NCI-H446 treated with DMSO at 0.1 percent for 48 hours (cell line): ENCODE measurements at places on chromosomes 7 and 10.

DNA sequence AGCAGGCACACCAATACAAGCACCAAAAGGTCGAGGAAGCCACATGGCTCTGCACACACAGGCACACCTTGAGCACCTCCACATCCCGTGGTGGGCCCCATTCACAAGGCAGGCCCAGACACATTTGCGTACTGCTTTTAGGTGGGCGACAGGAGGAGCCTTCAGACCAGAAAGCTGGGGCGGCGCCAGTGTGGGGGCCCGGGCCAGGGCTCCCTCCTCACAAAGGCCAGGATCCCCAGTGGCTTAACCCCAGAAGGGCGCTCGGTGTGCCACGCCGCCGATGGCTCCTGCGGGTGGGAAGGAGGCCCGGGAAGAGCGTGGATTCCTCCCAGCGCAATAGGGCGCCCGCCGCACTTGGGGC lies 2.8 kb upstream of the SMARCD3 start:
- no peak for DNase-seq

DNA sequence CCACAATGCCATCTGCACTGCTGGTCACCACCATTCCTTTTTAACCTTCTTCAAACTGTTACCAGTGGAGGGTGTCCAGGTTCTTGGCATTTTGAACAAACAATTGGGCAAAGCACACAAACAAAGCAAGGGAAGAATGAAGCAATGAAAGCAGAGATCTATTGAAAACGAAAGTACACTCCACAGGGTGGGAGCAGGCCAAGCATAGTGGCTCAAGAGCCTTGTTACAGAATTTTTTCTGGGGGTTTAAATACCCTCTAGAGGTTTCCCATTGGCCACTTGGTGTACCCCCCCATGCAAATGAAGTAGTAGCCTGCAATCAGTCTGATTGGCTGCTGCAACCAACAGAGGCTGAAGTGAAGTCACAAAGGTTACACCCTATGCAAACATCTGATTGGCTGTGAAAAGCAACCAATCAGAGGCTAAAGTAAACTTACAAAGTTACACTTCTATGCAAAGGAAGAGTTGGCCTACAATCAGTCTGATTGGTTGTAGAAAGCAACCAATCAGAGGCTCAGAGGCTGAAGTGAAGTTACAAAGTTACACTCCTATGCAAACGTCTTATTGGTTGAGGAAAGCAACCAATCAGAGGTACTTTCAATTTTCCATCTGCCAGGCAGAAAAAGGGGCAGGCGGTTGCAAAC lies 103.2 kb upstream of the WAC start:
- DNase-seq: no peak

- DNase-seq: no peak
Observed at GRCh38 chr7:96855139-96855538, 145.5 kb upstream of the SEM1 start.

GRCh38 chr10:127920306-127921074 lies 13.6 kb downstream of the PTPRE start:
- DNase-seq: no peak

DNA sequence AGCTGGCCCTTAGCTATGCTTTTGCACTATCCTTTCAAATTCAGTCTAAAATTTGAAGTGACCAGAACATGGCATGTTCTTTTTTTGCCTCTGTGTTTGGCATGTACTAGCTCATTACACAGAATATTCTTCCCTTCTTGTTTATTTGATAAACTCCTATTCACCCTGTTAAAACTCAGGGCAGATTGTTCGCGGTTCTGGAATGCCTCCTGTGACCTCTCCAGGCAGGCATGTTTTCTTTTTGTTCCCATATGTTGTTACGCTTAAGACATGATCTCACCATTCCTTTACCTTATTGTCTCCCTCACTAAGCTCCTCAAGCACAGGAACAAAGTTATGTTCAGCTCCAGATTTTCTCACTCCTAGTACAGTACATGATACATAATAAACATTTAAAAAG lies 181.7 kb downstream of the CCSER2 start:
- no peak for DNase-seq

GRCh38 chr10:5159126-5159525 lies 25.8 kb downstream of the AKR1C8 start:
- DNase-seq: no peak

- no peak for DNase-seq
Observed at GRCh38 chr10:17006631-17007417, 122.8 kb downstream of the CUBN start.

DNA sequence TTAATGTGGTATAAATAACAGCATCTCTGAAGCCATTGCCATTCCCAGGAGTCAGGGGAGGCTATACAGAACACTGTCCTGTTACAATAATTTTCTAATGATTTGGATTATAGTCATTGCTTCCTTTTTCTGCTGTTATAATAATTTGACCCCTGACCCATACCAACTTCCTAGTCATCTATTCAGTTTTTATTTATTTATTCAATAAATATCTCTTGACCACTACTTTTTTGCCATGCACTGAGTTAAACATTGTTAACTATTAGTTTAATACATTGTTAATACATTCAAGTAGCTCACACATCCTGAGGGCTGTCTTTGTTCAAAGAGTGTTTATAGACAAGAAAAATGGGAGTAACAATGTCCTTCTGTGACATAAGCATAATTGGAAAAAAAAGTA lies 235.5 kb upstream of the MEOX2 start:
- no peak for DNase-seq

GRCh38 chr7:139355320-139355719 lies 4.4 kb upstream of the LUC7L2 start:
- no peak for DNase-seq

- no peak for DNase-seq
Observed at GRCh38 chr7:25117226-25118047, 7.6 kb downstream of the CYCS start.

- no peak for DNase-seq
Observed at GRCh38 chr10:51117053-51117660, 42.9 kb downstream of the PRKG1 start.

DNA sequence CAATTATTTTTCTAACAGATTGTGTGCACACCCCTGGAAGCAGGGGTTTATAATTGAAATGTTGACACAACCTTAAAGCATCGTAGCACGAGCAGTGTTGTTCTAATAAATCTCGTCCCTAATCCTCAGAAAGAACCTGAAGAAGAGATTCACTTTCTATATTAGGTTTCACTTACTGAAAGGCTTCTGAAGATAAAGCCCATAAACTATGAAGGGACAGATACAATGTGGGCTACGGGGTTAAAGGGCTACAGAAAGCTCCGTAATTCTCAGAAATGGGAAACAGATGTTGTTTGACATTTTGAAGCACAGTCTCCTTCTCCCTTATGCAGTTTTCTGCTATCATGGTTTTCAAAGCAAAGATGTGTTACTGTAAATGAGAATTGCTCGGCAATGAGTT lies 479.6 kb downstream of the GATA3 start:
- DNase-seq: no peak

DNA sequence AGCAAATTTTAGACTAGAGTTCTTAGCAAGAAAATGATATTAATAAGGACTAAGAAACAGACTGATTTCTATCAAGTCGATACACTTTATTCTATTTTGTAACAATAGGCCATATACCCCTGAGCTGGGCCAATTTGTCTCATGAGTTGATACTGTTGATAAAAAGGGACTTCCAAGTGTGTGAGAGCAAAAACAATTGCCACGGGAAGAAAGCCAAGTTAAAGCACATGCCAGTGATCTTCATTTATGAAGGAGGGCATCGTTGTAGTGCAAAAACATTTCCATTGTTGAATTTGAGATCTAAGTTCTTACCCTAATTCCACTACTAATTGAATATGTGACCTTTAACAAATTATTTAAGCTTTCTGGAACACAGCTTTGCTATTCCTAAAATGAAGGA lies 119.9 kb downstream of the CNOT4 start:
- no peak for DNase-seq

DNA sequence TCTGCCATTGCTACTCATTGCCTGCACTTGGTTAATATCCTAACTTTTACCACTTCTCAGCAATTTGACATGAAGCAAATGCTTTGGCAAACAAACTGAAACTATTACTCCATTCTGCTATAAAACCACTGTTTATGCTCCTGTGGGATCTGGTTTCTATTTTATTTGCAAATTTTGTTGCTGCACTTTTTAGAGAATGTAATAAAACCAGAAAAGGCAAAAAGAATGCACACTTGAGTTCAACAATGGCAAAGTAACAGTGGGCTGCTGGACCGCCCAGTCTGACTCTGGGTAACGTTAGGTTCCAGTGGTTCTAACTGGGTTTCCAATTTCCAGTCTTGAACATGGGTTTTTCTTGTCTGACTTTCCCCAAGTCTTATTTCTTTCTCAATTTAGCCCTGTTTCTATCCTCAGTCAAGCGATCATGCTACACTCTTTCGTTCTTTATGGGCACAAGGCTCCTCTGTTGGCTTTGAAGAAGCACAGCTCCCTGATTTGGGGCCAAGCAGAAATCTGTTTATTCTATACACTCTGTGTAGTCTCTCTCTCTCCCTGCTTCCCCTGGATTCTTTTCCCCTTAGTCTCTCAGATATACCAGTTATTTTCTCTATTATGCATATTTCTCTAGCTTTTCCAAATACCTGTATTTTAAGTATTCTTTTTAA lies 129.2 kb upstream of the FAM3C start:
- DNase-seq: no peak

DNA sequence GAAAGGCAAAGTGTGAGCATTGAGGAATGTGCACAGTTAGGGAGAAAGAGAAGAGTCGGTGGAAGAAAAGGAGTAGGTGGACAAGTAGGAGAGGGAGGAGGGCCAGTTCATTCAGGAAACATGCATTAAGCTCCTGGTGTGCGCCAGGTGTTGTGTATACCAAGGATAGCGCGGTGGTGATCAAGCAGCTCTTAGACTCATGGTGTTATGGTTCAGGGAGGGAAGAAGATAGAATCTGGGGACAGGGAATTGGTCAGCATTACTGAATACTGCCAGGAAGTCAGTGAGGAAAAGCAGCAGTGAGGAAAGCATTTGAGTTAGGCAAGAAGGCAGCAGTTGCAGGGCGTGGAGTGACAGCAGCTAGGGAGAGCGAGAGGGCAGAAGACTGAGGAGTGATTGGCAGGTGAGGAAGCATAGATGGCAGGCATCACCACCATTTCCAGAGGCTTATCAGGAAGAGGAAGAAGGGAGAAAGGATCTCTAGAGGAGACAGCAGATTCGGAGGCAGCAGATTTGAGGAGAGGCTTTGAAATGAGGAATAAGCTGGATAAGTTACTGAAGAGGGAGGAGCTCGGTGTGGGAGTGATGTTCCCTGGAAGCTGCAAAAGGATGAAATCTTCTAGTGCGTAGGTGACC lies 265.6 kb downstream of the GFRA1 start:
- DNase-seq: no peak

- no peak for DNase-seq
Observed at GRCh38 chr10:86732771-86733170, 23.6 kb upstream of the BMPR1A start.

DNA sequence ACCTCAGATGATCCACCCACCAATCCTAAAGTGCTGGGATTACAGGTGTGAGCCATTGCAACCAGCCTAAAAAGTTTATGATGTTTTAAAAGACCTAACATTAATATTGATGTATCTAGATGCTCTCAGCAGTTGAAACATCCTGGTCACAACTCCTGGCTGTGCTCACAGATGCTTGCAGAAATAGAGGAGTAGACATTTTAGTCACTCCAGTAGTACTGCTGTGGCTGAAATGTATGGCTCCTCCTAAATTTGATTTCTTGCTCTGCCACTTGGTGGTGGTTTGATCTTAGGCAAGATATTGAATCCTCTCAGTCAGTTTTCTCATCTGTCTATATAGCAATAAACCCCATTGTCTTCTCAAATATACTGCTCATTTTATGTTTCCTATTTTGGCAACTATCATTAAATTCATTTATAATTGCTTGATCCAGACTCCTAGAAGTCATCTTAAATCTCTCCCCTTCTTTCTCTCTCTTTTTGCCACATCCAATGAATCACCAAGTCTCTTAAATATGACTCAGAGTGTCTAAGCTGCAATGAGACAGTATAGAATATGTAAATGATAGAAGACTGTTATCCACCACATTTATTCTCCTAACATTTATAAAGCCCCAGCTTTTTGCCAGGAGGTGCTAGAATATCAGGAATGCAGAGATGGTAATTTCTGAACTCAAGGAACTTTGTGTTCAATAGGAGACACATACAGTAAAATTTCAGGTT lies 78.1 kb upstream of the NRBF2 start:
- no peak for DNase-seq

DNA sequence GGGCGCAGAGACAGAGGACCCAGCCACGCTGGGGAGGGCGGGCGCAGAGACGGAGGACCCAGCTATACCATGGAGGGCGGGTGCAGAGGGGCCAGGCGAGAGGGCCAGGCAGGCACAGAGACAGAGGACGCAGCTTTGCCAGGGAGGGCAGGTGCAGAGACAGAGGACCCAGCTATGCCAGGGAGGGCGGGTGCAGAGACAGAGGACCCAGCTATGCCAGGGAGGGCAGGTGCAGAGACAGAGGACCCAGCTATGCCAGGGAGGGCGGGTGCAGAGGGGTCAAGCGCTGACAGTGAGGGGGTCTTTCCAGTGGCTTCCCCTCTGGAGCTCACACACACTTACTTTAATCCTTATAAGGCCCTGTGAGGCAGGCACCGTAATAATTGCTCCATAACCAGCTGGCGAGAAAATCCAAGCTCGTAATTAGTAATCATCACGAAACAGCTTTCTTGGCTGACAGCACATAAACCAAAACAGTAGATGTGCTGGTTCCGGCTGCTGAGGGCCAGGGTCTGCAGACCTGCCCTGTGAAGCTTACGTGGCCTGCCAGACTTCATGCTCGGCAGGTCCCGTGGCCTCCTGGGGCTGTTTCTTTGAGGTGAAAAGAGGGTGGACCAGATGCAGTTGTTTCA lies 137.2 kb downstream of the VIPR2 start:
- DNase-seq: no peak

DNA sequence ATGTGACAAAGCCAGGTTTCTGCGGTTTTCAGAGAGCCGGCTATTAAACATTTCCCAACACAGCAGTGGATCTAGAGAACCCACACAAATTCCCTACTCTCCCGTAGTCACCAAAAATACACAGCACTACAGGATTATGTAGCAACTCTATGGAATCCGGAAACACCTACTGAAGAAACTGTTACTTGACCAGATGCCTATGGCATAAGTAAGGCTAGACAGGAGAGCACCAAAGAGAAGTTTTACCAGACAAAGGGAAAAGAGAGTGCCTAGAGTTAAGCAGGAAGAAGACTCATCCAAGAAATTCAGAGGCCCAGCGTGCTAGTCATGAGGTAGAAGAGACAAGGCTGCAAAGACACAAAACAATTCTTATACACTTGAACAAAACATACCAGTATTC lies 321.1 kb downstream of the PARD3 start:
- DNase-seq: no peak

GRCh38 chr10:103127241-103127640 lies 65.8 kb downstream of the NT5C2 start:
- no peak for DNase-seq

GRCh38 chr7:127021019-127021738 lies 231.6 kb downstream of the GRM8 start:
- no peak for DNase-seq

- no peak for DNase-seq
Observed at GRCh38 chr7:104065491-104065890, 76.0 kb upstream of the RELN start.

- no peak for DNase-seq
Observed at GRCh38 chr10:117546581-117547015, 4.1 kb downstream of the EMX2 start.

GRCh38 chr7:129969881-129970446 lies 17.2 kb upstream of the UBE2H start:
- DNase-seq: no peak
